ENCODE measurements at places on chromosomes 12 and 14.

DNA sequence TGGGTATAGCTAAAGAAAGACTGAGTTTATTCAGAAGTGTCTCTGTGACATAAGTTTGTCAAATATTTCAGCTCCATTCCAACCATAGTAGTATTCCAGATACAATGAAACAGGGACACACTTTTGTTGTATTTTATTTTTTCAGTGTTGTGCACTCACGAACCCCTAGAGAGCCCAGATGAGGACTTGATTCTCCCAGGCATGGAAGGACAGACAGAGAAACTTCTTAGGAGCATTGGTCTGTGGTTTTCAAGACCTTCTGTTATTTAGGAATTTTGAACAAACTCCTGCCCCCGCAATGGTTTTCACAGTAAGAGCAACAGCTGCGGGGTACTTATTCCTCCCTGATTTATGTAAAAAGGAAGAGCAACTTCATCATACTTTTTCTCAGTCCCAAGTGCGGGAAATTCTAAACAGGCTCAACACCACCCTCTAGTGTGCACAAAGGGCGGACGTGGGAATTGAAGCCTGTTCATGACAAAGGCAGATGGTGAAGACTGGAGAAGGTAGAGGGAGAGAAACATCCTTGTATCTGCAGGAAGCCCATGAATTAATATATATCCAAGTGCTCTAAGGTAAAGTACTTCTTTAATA, 147.6 kb downstream of the PAH start:
- DNase-seq, result peak; percentile 67

DNA sequence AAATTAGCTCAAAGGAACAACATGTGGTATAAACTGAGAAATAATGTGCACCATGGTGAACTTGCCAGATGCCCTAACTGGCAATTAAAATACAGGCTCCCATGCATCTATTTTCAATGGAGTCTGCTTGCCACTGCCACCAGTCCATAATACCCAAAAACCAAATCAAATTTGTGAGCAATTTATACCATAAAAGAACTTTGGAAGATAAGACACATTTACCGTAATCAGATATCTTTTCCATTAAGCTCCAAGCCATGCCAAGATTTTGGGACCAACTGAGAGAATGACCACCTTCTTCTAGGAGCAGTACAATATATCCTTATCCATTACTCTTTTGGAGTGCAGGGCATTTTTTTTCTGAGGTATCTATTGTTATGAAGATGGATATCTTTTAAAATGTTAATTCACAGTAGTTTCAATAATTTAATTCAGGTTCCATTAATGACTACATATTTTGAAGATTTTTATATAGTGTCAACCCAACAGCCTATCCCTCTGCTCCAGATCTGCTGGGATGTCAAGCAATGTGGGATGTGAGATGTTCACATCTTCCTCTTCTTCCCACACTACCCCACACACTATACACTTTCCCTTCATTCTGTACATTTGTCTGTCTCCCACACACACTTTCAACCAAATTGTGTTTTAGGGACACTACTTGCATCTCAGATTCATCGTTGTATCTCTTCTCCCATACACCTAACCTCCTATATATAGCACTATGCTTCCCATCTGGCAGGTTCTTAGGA, 53.3 kb downstream of the KIF21A start:
- no peak for DNase-seq

GRCh38 chr14:105525861-105526775, at the start of gene TMEM121:
Gene TMEM121, plus strand, starts transcription at chr14:105526583. Its CDS starts 2,252 bp downstream, at chr14:105528835.
- peak; percentile 30 for DNase-seq

DNA sequence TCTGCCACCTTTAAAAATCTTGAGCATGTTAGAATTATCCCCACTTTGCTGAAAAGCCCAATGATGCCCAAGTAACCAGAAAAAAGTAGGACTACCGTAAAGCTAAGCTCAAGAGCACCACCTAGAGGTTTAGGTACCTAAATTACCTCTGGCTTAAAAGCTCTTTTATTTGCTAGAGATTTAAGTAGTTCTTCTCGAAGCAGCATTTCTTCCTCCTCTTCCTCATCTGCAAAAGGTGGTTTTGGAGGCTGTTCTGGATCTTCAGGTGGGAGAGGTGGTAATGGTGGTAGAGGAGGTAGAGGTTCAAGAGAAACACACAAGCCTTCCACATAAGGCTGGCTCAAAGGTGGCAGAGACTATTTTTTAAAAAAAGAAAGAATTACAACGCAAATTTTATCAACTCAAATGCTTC, 26.9 kb downstream of the ZFC3H1 start:
- peak; percentile 22 for DNase-seq

- no peak for DNase-seq
Measured at GRCh38 chr14:60211153-60211552, 37.9 kb upstream of the PPM1A start.

- DNase-seq, result no peak
Measured at GRCh38 chr12:67915335-67915851, 73.9 kb upstream of the IFNG-AS1 start.

GRCh38 chr14:92646952-92647796, 101.3 kb downstream of the LGMN start:
- no peak for DNase-seq

DNA sequence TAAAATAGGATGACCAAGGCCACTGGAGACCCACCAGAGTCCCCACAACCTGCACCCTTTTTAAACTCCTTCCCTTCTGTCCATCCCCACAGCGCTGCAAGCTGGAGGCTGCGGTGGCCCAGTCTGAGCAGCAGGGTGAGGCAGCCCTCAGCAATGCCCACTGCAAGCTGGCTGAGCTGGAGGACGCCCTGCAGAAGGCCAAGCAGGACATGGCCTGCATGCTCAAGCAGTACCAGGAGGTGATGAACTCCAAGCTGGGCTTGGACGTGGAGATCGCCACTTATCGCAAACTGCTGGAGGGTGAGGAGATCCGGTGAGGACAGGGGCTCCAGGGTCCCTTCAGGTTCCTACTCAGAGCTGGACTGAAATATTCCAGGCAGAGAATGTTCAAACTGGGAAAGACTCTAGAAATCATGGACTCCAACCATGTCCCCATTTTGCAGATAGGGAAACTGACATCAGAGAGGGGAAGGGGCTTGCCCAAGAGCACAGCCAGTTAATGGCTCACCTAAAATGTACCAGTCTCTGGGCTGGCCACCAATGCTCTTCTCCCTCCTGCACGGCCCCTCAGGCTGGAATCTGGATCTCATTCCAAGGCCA, 17.2 kb downstream of the KRT85 start:
- no peak for DNase-seq

- DNase-seq, result no peak
Measured at GRCh38 chr12:132719141-132719953, 8.7 kb downstream of the PGAM5 start.

DNA sequence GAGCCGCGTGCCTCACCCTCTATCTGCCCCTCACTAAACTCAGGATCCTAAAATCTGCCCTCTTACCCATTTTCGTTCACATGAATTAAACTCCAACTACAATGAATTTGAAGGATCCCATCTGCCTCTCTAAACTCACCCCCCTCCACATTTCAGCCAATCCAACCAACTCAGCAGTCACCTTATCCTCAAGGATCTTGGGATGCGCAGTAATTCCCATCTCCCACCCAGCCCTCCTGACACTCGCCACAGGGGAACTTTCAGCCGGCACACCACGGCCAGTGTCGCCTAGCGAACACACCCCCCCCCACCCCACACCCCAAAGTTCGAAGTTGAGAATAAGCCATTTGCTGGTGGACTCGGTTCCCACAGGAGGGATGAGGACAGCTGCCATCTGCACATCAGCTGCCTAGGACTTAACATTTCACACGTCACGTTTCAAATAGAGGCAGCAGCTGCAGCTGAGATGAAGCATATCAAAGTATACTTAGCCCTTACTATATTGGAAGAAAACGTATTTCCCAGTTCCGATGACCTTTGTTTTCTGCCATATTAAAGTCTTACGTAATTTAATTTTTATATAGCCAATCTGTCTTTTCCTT, 8.7 kb upstream of the SELPLG start:
- no peak for DNase-seq

DNA sequence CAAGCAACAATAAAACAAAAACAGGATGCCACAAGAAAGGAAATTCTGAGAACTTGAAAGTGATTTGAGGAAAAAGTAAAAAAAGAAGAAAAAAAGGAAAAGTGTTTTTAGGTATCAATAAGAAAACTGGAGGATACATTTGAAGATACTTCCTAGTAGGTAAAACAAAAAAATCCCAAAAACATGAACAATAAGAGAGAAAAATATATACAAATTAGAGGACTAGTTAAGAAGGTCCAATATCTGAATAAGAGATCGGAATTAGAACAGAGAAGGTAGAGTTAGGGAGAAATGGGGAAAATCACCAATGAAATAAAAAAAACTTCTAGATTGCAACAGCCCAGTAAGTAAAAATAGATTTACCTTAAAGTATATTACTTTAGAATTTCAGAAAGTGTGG, 8.8 kb downstream of the DEPDC4 start:
- no peak for DNase-seq

GRCh38 chr12:89040146-89040964, 311.9 kb downstream of the DUSP6 start:
- DNase-seq, result no peak

DNA sequence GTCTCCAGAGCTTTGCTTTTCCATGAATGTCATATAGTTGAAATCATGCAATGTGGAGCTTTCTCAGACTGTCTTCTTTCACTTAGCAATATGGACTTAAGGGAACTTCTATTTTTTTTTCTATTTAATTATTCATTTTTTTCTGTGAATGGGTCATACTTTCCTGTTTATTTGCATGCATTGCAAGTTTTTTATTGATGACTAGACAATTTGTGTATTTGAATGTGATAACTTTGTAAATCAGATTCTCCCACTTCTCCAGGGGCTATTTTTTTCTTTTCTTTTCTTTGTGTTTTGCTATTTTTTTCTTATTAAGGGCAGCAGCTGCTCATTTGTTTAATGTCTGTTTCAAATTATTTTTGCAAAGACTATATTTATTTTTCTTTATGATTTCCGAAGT, 1019.8 kb upstream of the ATXN7L3B start:
- no peak for DNase-seq

- DNase-seq, result peak; percentile 57
Measured at GRCh38 chr12:122021822-122022392, at the start of gene BCL7A. Gene BCL7A, plus strand, starts transcription at chr12:122021884. Its CDS starts 208 bp downstream, at chr12:122022092.

- no peak for DNase-seq
Measured at GRCh38 chr12:22821985-22822384, 197.0 kb downstream of the ETNK1 start.

DNA sequence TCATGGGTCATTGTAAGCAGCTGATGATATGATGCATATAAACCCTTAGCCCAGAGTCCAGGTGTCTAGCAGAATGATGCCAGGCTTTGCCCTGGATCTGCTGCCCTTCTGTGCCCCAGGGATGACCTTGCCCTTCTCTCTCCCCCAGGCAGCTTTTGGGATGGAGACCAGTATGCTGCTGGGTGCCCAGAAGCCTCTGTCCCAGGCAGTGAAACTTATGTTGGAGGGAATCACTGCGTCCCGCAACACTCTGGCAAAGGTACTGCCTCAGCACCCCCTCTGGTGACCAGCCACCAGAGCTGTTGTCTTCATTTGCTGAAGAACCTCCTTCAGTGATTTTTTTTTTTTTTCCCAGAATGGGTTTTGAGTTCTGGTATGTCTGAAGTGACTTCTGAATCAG, 23.3 kb downstream of the CYP46A1 start:
- DNase-seq, result no peak

DNA sequence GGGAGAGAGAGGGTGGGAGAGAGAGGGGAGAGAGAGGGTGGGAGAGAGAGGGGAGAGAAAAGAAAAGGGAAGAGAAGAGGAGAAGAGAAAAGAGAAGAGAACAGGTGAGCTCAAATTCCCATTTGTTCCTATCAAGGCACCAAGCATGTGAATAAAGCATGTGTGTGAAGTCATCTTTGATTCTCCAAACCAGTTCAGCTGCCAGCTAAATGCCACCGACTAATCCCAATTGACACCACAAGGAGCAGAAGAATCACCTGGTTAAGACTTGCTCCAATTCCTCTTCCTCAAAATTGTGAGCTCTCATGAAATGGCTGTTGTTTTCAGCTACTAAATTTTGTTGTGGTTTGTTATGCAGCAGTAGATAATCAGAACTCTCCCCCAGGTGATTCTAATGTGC, 188.9 kb downstream of the TMX1 start:
- no peak for DNase-seq

- no peak for DNase-seq
Measured at GRCh38 chr14:28778138-28779117, 11.8 kb downstream of the FOXG1 start.

DNA sequence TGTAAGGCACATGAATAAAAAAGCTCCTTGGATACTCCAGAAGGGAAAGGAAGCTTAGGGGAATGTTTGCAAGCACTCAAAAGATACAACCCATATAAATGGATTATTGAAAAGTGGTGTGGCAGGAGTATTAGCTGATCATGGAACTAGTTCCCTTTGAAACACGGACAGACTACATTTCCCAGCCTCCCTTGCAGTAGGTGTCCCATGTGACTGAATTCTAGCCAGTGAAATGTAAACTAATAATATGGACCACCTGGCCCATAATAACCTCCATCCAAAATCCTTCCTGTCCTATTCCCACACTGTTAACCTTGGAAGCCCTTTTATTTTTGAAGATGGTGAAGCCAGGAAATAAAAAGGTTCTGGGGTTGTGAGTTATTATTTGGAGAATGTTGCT, 242.3 kb downstream of the SUDS3 start:
- no peak for DNase-seq

DNA sequence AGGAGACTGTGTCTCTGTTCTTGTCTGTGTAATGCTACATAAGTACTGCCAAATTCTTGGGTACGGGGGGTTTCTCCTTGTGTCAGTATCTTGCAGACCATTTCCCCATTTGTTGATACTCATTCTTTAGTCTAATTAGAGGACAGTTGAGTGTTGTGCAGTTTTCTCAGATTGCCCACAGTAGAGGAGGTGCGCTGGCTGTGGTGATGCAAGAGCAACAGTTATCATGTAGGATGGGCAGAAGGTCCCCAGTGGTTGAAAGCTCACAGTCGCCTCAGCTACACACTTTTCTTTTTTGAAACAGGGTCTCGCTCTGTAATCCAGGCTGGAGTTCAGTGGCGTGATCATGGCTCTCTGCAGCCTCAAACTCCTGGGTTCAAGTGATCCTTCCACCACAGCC, 37.8 kb upstream of the ATP2A2 start:
- DNase-seq, result no peak

DNA sequence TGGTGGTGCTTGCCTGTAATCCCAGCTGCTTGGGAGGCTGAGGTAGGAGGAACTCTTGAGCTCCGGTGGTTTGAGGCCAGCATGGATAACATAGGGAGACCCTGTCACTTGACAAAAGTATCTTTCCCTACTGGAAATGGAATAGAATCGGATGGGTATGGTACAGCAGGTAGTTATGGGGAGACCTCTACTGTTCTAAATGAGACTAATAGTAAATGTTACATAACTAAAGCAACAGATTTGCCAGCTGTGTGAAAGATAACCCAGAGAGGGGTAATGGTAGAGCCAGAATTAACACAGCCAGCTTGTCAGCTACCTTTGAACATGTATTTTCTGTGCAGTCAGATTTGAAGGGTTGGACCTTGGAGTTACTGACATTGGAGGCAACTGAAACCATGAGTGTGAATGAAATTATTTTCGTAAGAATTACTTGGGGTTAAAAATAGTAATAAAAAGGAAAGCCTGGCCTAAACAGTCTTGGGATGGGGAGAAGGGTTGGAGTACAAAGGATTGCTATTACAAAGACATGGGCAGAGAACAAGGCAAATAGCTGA, 21.7 kb upstream of the NUP107 start:
- no peak for DNase-seq

GRCh38 chr12:131929581-131930456, 743 bp downstream of the PUS1 start:
- DNase-seq, result peak; percentile 41

All from endothelial cell (in vitro differentiated cells).